ENCODE measurements at places on chromosomes 4 and X.

- no peak for DNase-seq
Observed at GRCh38 chrX:12026481-12026880, 111.8 kb upstream of the FRMPD4 start.

GRCh38 chr4:76898385-76898692 lies 395 bp upstream of the SOWAHB start:
- no peak for DNase-seq

DNA sequence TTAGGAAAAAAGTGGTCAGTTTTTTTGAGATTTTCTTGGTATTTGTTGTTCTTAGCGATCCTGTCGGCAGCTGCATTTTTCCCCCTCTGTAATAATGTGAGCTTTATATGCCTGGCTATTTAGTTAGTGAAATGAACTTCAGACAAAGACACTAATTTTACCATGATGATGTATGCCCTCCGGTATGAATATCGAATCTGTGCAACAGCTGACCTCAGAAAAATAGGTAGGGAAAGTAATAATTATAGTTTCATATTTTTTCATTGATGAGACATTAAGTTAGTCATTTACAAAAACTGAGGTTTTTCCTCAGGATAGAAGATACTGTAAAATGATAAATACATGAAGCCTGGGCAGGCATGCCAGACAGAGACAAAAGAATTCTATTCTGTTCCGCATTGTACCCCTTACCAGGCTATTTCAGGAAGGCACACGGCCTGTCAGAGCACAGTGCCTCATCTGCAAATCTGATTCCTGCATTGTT lies 155.8 kb downstream of the SHROOM3 start:
- DNase-seq, result no peak

- no peak for DNase-seq
Observed at GRCh38 chr4:17030543-17030942, 132.1 kb upstream of the LDB2 start.

GRCh38 chr4:152778656-152779512 lies 646 bp downstream of the TIGD4 start:
- no peak for DNase-seq
